ENCODE measurements at places on chromosomes 3 and 15. TPM values are rescaled to one million over a fixed set of nuclear protein-coding genes. Genes with fewer than 3 reads are reported as not detected.

CELF6 gene
- total RNA-seq = 1.9 TPM

FGD5 gene
- total RNA-seq = not detected

RAD51 gene
- 2.0 TPM for total RNA-seq

IL5RA gene
- 3.7 TPM for total RNA-seq

ZNF660 gene
- total RNA-seq = 0.20 TPM

C3orf85 gene
- not detected for total RNA-seq

LYZL4 gene
- total RNA-seq = not detected

GPR149 gene
- total RNA-seq = not detected

GOLGA8Q gene
- total RNA-seq = 1.4 TPM

CAMK2N2 gene
- 0.20 TPM for total RNA-seq

PRTG gene
- not detected for total RNA-seq

FGF7 gene
- total RNA-seq = not detected

LXN gene
- total RNA-seq = 3.6 TPM

GHSR gene
- total RNA-seq = not detected

BLM gene
- 7.8 TPM for total RNA-seq

B2M gene
- 6,591 TPM for total RNA-seq

DCBLD2 gene
- total RNA-seq = 0.37 TPM

ROBO1 gene
- not detected for total RNA-seq

ZBTB47 gene
- 1.1 TPM for total RNA-seq

HDC gene
- 8.1 TPM for total RNA-seq

TPRG1 gene
- 3.1 TPM for total RNA-seq

RAB7A gene
- 145 TPM for total RNA-seq

TM2D3 gene
- 91.0 TPM for total RNA-seq

REC114 gene
- not detected for total RNA-seq

All from T-helper 17 cell (primary cell).